ENCODE measurements at places on chromosomes 3 and 15.

GRCh38 chr3:122406198-122406597, 9.7 kb downstream of the WDR5B start:
- DNase-seq, result no peak

GRCh38 chr3:67176396-67176795, 178.3 kb downstream of the KBTBD8 start:
- no peak for DNase-seq

- no peak for DNase-seq
Measured at GRCh38 chr3:32685543-32686185, 676 bp downstream of the CNOT10 start.

DNA sequence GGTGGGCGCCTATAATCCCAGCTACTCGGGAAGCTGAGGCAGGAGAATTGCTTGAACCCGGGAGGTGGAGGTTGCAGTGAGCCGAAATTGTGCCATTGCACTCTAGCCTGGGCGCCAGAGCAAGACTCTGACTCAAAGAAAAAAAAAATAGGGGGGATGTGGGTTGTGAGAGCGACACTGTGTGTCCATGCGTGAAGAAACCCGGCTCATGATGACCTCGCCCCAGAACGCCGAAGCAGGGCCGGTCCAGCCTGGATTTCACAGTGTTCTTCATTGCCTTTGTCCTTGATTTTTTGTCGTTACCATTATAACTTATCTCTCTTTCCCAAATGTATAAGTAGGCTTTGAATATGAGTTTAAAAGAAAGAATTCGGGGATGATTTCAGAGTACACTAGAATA, 128.7 kb downstream of the PGPEP1L start:
- DNase-seq, result no peak

Measured in NCI-H1930 (cell line).